ENCODE measurements at places on chromosomes 13 and 19.

DNA sequence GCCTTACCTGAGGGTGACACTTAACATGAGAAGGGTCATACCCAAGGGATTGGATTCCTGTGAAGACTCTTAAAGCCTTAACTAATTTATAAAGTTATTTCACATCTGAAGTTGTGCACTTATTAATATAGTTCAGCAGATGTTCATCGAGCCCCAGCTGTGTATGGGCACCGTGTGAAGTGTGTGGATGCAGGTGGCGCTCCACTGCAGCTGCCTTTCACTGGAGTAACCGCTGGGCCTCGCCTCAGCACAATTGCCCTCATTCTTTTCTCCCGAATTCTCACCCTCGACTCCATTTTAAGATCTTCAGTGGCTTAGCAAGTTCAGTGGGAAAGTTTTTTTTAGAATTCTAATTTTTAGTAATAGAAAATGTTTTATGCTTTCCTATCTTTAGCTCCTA, 66.2 kb downstream of the DPY19L3 start:
- no peak for DNase-seq

DNA sequence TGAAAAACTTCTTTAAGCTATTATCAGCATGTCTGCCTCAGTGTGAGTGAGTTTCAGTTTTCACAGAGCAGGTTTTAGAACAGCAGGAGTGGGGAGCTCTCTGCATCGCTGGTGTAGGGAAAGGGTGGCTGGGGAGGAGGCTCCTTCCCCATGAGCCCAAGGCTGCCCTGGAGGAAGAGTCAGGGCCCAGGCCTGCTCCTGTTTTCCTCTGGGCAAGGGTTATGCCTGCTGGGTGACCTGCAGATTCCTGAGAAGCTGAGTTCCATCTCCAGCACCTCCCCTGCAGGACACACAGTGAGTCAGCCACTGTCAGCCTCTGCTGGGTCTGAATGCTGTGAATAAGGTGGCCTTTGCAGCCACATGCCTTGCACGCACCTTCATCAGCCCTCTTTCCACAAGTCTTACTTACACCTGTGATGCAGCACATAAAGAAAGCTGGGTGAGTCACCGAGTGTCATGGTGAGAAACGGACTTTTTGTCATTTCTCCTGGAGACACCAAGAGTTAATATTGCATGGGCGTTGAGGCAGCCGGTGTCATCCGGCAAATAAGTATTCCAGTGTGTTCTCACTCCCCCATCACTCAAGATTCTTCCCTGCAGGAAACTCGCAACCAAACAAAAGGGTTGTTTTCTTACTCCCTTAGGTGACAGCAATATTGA, 186.4 kb upstream of the KL start:
- DNase-seq: no peak

- DNase-seq: no peak
Measured at GRCh38 chr19:50008532-50008931, 16.6 kb downstream of the VRK3 start.

- no peak for DNase-seq
Measured at GRCh38 chr13:74629985-74630384, 495.8 kb upstream of the KLF12 start.

DNA sequence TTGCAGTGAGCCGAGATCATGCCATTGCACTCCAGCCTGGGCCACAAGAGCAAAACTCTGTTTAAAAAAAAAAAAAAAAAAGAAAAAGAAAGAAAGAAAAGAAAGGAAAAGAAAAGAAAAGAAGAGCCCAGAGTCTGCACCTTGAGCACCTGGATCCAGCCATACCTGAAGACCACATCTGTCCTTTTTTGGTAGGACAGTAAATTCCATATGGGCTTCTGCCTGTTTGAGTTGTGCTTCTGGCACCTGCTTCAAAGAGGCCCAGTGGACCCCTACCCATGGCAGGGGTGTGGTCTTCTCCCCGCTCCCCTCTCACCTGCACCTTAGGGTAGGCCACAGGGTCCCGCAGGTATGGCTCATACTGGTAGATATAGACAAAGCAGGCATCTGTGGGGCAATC, 5.8 kb downstream of the TM6SF2 start:
- no peak for DNase-seq

- no peak for DNase-seq
Measured at GRCh38 chr13:49319951-49320350, 72.2 kb downstream of the CDADC1 start.

- DNase-seq: no peak
Measured at GRCh38 chr13:52954838-52955237, 73.8 kb upstream of the OLFM4 start.

GRCh38 chr13:31088826-31089420, 72.8 kb downstream of the HSPH1 start:
- DNase-seq: no peak

GRCh38 chr13:47594833-47595232, 406.2 kb downstream of the SUCLA2 start:
- no peak for DNase-seq

DNA sequence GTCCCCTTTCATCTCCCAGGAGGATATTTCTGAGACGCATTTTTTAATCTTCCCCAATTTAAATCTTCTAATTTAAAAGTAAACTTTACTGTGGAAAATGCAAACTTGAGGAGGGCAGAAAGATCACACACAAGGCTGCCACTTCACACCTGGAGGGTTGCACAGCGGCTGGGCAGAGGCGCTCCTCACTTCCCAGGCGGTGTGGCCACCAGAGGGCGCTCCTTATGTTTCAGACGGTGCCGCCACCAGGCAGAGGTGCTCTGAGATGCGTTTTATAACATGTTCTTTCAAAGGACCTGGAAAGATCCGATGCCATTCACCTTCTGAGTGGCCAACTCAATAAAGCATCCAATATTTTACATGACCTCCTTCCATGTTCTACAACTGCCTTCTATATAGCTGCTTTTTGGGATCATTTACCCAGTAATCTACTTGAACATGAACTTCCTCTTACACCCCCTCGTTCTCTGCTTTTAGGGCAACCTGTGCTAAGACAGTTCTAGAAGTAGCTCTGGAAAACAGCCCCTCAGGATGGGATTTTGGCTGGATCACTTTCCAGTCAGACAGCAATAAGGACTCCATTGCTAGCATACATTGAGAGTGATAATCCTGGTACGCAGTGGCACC, 14.8 kb upstream of the MTUS2 start:
- DNase-seq: no peak

DNA sequence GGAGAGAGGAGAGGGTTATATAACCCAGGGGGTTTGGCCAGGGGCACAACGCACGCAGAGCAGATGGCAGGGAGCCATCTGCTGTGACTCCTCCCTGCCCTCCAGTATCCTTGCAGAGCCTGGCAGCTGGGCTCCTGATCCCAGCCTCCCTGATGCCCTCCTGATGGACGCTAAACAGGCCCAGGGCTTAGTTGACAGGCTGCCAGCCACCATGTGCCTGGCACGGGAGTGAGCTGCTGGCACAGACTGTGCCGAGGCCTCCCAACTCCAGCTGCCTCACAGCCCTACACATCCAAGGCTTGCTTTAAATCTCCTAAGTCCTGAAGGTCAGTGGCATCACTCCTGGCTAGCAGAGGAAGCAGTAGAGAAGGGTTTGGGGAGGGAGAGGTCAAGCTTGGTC, 16.7 kb downstream of the SYDE1 start:
- DNase-seq: no peak

DNA sequence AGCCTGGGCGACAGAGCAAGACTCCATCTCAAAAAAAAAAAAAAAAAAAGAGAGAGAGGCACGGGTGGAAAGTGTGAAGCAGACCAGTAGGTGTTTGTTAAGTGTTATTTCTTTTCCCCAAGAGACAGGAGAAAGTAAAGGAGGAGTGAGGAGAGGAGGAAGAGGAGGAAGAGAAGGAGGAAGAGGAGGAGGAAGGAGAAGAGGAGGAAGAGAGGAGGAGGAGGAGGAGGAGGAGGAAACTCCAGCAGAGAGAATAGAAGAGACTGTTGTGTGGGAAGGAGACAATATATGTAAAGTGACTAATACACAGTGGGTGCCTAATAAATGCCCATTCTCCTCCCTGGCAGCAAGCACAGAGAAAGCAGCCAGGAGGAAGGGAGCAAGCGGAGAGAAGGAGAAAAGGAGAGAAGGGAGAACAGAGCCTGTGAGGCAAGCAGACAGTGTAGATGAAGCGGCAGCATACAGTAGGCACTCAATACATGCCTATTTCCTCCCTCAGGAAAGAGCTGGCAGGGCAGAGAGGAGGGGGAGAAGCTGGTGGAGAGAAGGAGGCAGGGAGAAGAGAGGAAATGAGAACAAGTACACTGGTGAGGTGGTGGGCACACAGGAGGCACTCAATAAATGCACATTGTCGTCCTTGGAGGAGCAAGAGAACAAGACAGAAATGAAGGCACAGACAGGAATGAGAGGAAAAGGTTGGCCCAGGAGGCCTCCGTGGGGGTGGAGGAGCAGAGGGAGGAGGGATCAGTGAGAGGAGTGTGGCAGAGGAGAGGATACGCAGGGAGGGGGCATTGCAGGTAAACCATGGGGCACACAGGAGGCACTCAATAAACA, 16.6 kb downstream of the JOSD2 start:
- DNase-seq: no peak

DNA sequence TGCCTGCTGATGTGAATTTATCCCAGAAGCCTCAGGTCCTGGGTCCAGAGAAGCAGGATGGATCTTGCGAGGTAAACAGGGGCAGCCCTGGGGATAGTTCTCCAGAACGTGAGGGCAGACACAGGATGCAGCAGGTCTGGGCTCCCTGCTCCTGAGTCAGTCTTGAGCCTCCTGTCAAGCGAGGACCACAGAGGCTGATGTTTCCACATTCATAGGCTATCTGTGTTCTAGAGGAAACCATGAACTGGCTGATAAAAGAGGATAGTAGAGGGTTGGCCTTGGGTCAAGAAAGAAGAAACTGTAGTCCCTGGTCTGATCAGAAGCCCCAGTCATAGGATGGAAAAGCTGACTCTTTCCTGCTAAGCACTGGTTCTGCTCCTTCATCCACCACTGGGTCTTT, 2.2 kb downstream of the ZNF175 start:
- no peak for DNase-seq

- DNase-seq: no peak
Measured at GRCh38 chr19:7983995-7984837, 21.2 kb downstream of the ELAVL1 start.

- no peak for DNase-seq
Measured at GRCh38 chr13:26299168-26299750, 45.3 kb downstream of the CDK8 start.

DNA sequence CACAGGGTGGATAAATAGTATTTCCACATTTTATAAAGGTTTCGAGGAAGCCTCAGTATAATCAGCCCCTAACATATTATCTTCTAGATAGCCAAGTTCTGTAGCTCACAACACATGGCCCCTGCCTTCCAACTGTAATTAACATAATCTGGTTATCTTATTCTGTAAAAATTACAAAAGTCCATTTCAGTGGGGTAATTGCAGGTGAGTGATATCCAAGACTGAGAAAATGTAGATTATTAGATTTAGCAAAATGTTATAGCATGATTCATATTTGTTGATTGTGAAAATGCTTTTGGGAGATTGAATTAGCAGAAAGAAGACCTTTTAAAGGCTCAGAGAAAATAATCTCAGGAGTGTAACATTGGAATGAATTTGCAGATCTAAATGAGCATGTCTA, 168.3 kb upstream of the GPC6 start:
- no peak for DNase-seq

DNA sequence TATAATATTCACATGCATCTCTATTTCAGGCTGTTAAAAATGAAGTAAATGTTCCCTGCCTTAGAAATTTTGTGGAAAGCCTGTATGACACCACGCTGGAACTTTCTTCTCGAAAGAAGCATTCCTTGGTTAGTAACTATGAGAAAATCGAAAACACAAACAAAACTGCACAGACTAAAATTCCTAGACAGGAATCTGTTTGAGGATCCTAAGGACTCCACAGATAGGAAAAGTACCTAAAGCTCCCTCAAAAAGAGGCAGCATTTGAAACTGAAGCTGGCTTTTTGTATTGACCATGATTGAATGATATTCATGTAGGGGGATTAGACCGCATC, 103.4 kb downstream of the FRY start:
- DNase-seq: no peak

- no peak for DNase-seq
Measured at GRCh38 chr13:28423010-28423409, 71.9 kb downstream of the FLT1 start.

DNA sequence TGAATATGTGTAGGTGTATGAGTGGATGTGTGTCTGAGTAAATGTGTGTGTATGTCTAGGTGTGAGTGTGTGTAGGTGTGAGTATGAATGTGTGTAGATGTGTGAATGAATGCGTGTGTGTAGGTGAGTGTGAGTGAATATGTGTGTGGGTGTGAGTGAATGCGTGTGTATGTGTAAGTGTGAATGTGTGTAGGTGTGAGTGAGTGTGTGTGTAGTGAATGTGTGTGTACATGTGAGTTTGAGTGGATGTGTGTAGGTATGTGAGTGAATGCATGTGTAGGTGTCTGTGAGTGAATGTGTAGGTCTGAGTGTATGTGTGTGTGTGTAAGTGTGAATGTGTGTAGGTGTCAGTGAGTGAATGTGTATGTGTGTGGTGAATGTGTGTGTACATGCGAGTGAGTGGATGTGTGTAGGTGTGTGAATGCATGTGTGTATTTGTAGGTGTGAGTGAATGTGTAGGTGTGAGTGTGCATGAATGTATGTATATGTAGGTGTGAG, 201.0 kb upstream of the ZNF536 start:
- DNase-seq: no peak

- DNase-seq: no peak
Measured at GRCh38 chr13:27605610-27606200, 14.6 kb downstream of the LNX2 start.

GRCh38 chr19:28318469-28319179, 894.3 kb downstream of the UQCRFS1 start:
- DNase-seq: no peak

DNA sequence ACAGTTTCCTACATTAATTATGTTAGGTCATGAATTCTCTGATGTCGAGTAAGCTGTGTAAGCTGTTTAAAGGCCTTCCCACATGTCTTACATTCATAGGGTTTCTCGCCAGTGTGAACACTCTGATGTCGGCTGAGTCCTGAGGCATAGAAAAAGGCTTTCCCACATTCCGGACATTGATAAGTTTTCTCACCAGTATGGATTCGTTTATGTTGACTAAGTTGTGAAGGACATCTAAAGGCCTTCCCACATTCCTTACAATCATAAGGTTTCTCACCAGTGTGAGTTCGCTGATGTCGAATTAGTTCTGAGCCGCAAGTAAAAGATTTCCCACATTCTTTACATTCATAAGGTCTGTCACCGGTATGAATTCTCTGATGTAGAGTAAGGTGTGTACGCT, 24.9 kb downstream of the ZNF850 start:
- no peak for DNase-seq

DNA sequence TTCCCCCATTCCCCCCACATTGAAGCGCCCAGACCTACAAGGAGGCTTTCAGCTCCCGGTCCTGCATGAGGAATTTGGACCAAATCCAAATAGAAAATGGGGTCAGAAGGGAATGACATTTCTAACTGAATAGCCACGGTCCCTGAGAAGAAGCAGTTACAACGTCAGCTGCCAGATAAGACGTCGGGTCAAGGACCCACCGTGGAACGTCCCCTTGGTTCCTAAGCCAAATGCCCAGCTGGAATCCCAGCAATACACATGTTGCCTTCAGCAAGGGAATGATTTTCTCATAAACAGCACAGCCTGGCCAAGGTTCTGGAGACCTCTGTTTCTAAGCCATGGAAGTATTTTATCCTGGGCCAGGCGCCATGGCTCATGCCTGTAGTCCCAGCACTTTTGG, 109.1 kb upstream of the PEG3 start:
- no peak for DNase-seq
